ELF-1 (cell line): ENCODE measurements at places on chromosomes 1 and 21.
A peak's percentile ranks its signal among the peaks of the same experiment; 100 is the strongest.

DNA sequence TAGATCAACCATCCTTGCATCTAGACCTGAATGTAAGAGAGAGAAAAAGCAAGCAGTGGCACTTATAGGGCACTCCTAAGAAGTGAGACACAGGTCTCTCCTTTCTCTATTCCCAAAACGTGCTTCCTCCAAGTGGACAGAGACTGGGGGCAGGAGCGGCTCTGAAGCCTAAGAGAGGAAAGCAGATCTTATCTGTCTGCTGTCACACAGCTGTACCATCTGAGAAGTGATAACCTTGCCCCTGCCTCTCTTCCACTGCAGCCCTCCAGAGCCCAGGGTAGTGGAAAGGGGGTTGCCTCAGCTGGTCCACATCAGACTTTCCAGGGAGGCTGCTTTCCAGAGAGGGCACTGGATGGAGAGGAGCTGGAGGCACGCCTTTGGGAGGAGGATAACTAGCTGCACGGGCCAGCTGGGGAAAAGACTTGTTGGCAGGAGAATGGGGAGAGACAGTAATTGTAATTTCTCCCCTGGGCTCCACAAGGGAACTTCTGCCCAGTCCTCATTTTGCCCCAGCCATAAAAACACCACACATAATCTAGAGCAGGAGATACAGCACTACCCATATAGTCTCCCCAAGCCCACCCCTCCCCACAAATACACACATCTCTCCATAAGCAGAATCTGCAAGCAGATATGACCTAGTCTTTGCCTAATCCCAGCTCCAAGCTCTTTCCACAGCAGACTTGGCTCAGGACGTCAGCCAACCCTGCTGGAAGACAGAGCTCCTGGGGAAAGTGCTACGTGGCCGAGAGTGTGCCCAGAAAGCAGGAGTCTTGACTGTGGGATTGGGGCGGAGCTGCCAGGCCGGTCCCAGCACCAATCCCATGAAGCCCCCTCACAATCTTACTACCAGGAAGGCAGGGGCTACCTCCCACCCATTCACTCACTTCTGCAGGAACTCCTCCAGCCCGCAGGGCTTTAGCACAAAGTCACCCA, 31.2 kb downstream of the PIK3C2B start:
- no peak for DNase-seq

GRCh38 chr1:172826096-172826741, 167.3 kb downstream of the FASLG start:
- no peak for DNase-seq

GRCh38 chr1:245765230-245766000, 610.6 kb downstream of the KIF26B start:
- DNase-seq: no peak

DNA sequence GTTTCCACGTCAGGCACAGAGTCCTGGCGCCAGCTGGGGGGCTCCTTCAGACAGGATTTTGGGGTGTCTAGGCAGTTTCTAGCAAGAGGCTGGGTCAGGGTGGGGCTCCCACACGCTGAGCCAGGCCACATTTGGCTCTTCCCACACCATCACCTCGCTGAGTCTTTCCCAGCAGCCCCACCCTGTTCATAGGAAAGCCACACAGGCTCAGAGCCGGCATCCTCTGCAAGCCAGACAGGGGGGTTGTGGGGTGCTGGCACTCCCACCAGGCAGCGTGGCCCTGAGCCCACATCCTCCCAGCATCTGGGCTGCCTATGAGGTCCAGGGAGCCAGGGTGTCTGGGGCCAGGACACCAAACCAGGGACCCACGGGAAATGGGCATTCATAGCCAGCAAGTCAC, 2.8 kb upstream of the GPR153 start:
- DNase-seq: no peak

- no peak for DNase-seq
These were observed 25.0 kb upstream of the GBP1 start for GRCh38 chr1:89089962-89090361.

- DNase-seq: peak; percentile 50
These were observed 19.5 kb upstream of the TNFRSF1B start for GRCh38 chr1:12147201-12147701.
